ENCODE measurements at places on chromosomes 4 and X.

- DNase-seq = no peak
Measured at GRCh38 chr4:138560448-138560847, 318.3 kb upstream of the SLC7A11 start.

GRCh38 chr4:86264241-86264640 lies 95.6 kb downstream of the MAPK10 start:
- DNase-seq = no peak

DNA sequence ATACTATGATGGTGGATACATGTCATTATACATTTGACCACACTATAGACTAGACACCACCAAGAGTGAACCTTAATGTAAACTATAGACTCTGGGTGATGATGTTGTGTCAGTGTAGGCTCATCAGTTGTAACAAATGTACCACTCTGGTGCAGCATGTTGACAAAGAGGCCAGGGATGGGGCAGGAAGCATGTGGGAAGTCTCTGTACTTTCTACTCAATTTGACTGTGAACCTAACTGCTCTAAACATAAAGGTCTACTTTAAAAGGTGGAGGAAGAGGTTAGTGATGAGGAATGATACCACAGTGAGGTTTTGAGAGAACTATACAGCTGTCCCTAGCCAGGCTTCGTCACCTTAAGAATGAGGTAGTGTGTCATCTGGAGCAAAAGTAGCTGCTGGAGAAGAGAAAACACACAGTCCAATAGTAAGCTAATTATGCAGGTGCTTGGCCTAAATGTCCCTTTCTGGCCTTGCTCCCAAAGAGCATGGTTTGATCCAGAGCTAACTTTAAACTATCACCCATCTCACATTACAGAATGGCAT lies 38.4 kb downstream of the GRSF1 start:
- no peak for DNase-seq

DNA sequence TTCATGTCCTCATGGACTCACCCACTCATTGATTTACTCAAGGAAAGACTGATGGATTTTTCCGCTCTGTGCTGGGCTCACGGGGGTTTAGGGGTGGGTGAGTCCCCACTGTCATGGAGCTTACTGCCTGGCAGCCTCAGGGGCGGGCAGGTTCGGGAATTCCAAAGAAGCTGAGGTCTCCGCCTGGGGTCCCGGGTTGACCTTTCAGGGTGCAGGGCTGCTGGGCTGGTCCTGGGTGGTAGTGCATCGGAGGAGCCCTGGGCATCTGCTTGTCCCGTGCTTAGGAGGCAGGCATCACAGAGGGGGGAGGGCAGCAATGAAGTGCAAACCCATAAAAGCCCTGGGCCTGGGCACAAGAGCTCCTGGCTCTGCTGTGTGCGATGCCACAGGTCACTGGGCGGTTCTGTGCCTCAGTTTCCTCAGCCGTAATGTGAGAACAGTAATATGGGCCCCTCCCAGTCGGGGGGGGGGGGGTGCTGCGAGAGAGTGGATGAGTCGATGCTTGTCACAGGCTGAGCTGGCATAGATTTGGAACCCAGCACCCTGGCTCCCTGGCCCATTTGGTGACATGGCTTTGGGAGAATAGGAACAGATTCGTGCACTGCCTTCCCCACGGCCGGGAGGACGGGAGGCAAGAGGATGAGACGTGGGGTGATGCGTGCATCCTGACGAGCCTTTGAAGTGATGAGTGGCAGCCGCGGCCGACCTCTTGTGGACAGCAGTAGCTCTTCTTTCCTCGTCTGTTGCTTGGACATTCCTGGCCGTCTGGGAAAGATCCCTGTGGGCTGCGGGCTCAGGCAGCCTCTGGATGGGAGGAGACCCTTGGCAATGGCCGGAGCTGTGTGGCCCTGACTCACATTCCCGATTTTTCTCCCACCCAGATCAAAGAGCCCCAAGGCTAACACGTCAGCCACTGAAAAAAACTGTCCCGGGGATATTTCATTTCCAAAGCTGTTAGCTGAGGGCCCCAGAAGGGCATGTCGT lies 42.0 kb downstream of the PSAPL1 start:
- DNase-seq = no peak

- DNase-seq = no peak
Measured at GRCh38 chr4:77579406-77580076, 26.1 kb upstream of the CXCL13 start.

DNA sequence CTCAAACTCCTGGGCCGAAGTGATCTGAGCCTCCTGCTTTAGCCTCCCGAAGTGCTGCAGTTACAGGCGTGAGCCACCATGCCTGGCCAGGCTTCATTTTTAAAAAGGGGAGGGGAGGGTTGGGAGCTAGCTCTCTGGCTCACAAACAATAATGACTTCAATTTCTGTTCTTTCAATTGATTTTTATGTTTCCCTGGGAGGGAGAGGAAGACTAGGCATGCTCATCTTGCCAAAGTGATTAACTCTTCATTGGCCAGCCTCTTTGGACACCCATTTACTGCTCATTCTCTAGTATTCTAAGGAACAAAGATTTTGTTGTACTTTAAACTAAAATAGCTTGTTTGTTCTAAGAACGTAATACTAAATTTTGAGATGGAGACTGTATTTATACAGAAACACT lies 43.4 kb upstream of the TRIM2 start:
- no peak for DNase-seq

DNA sequence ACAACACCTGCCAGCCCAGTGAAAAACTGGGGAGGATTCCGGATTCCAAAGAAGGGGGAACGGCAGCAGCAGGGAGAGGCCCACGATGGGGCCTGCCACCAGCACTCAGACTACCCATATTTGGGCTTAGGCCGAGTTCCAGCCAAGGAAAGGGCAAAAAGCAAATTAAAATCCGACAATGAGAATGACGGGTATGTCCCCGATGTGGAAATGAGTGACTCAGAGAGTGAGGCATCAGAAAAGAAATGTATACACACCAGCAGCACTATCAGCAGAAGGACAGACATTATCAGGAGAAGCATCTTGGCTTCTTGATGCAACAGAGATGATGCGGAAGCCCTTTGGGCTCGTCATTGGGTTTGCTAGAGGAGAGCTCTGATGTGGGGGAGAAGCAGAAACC lies 62.4 kb downstream of the JADE1 start:
- no peak for DNase-seq

DNA sequence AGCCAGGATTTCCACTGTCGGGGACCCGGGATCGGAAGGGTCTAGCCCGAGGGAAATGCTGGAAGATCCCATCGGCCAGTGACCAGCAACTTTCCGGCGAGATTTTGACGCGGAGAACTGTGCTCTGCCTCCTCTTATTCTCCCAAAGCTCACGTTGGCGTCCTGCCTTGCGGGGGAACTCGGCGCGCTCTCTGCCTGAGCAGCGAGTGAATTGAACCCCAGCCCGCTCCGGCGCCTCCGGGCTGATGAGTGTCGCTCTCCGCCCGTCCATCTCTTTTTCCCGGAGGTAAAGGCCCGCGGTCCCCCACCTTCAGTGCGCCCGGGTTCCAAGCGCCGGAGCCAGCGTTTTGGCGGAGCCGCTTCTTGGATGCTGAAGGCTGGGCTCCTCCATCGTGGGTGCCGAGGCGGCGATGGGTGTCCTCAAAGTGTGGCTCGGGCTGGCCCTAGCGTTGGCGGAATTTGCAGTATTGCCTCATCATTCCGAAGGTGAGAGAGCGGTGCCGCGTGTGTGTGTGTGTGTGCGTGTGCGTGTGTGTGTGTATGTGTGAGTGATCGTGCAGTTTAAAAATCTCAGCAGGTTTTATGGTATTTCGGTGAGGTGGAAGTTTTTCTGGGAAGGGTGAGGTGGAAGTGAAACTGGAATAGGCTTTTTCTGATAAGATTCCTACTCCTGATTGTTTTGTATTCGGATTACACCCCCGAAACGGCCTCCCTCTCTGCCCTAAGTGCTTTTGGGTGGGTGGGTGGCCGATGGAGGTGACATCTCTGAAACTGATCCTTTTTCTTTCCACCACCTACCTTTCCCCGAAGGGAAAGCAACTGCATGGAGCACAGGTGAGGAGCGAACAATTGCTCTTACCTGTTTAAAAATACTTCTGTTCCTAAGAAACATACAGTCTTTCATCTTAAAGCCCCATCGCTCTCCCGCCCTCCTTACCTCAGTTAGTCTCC lies 752 bp downstream of the FRAS1 start:
- DNase-seq = peak; percentile 61

- DNase-seq = no peak
Measured at GRCh38 chrX:12802741-12803140, 11.5 kb downstream of the PRPS2 start.

DNA sequence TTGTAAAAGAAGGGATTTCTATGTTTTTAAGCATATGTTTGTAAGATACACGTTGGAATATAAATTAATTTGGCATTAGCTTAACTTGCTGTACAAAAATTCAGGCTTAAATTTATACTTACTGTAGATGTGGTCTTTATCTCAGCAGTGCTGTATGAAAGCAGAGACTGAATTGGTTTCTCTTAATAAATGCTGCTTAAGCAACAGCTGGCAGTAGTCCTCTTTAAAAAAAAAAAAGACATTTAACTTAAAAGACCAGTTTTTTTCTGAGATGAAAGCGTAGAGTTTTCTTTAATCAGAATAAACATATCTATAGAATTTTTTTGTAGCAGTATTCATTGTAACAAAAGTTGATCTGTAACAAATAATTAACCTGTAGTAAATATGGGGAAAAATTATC lies 124.6 kb downstream of the RAP1GDS1 start:
- DNase-seq = no peak

- no peak for DNase-seq
Measured at GRCh38 chrX:153622661-153623309, 23.8 kb upstream of the CCNQ start.

DNA sequence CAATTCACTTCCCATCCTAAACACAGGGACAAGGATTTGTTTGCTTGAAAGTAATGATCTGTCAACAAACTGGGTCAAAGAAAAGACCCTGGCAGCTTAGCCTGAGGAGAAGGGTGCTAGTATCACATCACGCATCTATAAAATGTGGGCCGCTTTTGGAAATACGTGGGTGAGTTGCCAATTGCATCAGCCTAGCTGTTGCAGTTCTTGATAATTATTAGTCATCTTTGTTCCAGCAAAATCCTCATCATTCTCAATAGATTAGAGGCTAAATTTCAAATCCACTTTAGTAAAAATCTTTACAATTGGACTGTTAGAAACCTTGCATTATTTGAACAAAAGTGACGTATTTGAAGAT lies 33.6 kb upstream of the TAPT1 start:
- DNase-seq = no peak

DNA sequence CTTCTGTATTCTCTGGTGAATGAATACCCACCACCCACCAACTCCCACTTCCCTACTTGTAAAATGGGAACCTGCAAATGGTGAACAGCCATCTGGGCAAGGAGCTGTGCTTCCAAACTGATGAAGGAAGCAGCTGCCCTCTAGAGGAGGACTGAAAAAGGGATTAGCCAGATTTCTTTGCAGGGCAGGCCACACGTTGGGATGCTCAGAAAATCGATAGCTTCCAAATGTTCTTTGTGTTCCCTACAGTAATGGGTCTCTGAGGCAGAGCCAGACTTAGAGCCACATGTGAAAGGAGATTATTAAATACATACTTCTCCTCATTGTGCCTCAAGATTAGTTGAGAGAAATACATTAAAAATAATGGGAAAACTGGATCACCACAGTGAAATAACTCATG lies 39.3 kb upstream of the LPAR4 start:
- DNase-seq = peak; percentile 20

- no peak for DNase-seq
Measured at GRCh38 chrX:30791296-30792278, 97.5 kb downstream of the TAB3 start.

DNA sequence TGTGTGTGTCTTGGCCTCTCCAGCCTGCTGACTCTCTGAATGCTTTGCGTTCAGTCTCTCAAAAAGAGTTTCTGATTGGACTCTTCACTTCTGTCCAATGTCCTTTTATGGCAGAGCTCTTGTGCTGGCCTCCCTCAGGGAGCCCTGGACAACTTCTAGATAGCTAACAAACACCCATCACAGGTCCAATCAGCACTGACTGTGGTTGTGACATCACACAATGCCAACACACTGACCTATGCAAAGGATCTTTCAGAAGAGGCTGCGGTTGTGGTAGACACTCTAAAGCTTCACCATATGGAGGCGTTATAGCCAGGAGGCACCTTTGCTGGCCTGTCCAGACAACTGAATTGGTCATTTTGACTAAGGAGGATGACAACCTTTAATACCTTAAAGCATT lies 53.8 kb upstream of the LSM6 start:
- DNase-seq = no peak

Data from colonic mucosa (tissue), 4 donors.